ENCODE measurements at places on chromosomes 1 and 21. TPM values are rescaled to one million over a fixed set of nuclear protein-coding genes. Genes with fewer than 3 reads are reported as not detected.

DNA sequence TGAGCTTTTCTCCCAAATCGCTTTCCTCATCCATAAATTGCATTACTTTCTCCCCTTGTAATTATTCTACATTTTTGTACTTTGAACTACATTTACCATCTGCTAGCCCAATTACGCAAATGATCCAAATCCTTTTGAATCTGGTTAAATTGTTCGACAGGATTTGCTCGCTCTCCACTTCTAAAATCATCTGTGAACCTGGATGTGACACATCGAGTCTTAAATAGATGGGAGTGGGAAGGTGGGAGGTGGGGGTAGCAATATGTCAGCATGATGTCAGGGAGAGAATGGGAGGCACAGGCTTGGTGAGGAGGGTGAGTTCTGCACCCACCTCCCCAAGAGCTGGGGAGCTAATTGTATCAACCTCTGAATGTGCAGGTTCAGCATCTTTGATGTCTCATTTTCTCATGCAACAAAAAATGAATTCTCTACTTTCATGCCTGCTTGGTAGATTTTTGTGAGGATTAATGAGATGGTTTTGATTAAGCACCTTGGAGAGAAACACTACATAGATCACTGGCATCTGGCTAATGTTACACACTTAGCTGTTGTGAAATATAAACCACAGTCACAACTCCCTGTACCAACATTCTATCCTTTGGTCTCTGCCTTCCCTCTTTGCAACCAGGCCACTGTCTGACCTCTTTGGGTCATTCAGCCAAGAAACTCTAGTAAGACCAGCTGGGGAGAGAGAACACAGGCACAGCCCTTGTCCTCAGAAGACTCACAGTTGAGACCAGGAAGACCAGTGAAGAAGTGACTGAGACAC lies 165.1 kb downstream of the DAB1 start:
- no peaks in the 10 kb centered on the region for H3K36me3 ChIP-seq
- H3K27ac ChIP-seq, result no peak overlapping the region
- no peak for DNase-seq
- no peaks in the 10 kb centered on the region for H3K27me3 ChIP-seq
- H3K4me3 ChIP-seq, result no peak overlapping the region

- H3K36me3 ChIP-seq, result no peaks in the 10 kb centered on the region
- H3K27me3 ChIP-seq, result no peaks in the 10 kb centered on the region
- no peak overlapping the region for H3K4me3 ChIP-seq
- H3K27ac ChIP-seq, result no peak overlapping the region
- peak; percentile 59 for DNase-seq
Measured at GRCh38 chr1:35369922-35370671, 101.6 kb downstream of the ZMYM4 start.

DNA sequence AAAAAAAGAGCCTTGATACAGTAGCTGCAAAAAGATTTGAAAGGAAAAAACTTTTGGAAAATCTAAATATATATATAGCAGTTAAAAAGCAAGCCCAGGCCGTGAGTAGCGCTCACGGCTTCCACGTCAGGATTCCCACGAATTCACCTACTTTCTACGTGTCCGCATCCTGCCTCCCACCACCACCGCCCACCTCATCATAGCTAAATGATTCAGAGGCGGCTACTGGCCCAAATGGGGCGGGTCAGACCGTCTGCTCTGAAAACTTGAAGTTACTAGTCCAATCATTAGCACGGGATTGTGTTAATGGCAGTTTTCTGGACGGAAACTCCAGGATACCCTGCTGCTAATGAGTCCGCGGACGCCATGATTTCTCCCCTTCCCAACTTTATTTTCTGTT lies 1.3 kb upstream of the CCSAP start:
- no peak for DNase-seq
- peaks cover 29% of the 10 kb centered on the region for H3K4me1 ChIP-seq
- H3K4me3 ChIP-seq, result no peak overlapping the region
- H3K27ac ChIP-seq, result no peak overlapping the region
- peaks cover 4% of the 10 kb centered on the region for H3K27me3 ChIP-seq

DNA sequence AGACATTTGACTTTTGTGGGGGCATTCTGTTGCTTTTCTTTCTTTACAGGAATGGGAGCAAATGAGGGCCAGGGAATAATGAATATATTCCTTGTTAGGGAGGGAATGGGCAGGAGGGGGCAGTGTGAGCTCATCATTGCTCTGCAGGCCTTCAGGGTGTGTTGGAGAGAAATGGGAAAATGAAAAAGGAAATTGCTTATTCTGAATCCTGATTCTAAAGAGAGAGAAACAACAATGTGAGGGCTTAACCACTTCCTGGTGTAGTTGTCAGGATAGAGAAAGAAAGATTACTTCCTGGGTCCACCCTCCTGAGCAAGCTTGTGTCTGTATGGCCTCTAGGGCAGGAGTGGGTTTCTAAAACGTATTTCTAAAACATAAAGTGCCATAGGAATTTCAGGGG lies 28.3 kb downstream of the VANGL2 start:
- H3K27me3 ChIP-seq, result no peaks in the 10 kb centered on the region
- no peaks in the 10 kb centered on the region for H3K36me3 ChIP-seq
- no peak overlapping the region for H3K27ac ChIP-seq
- H3K4me3 ChIP-seq, result no peak overlapping the region

- DNase-seq, result no peak
- H3K4me3 ChIP-seq, result no peak overlapping the region
- no peak overlapping the region for H3K27ac ChIP-seq
- no peaks in the 10 kb centered on the region for H3K4me1 ChIP-seq
- H3K27me3 ChIP-seq, result no peaks in the 10 kb centered on the region
Measured at GRCh38 chr1:107486349-107486748, 345.5 kb downstream of the NTNG1 start.

GRCh38 chr21:37626320-37626719 lies 259.7 kb downstream of the DYRK1A start:
- H3K4me1 ChIP-seq, result no peaks in the 10 kb centered on the region
- DNase-seq, result no peak
- H3K27ac ChIP-seq, result no peak overlapping the region
- no peaks in the 10 kb centered on the region for H3K36me3 ChIP-seq
- H3K27me3 ChIP-seq, result no peaks in the 10 kb centered on the region

Gene TAL1
- total RNA-seq, result 5.7 TPM

Gene CASZ1
- total RNA-seq, result 3.9 TPM

Gene DBT
- total RNA-seq, result 8.1 TPM

Gene OR2C3
- not detected for total RNA-seq

Gene NBL1
- total RNA-seq, result 71.9 TPM
